B cell (primary cell): ENCODE measurements at places on chromosomes 13 and 19. TPM values are rescaled to one million over a fixed set of nuclear protein-coding genes. Genes with fewer than 3 reads are reported as not detected.

GRCh38 chr13:76853481-76853880 lies 32.7 kb downstream of the KCTD12 start:
- no peak for DNase-seq

SIGLECL1 gene
- not detected in 2 replicates for total RNA-seq

GRCh38 chr13:104198801-104199200 lies 1132.6 kb upstream of the SLC10A2 start:
- DNase-seq: no peak

DNA sequence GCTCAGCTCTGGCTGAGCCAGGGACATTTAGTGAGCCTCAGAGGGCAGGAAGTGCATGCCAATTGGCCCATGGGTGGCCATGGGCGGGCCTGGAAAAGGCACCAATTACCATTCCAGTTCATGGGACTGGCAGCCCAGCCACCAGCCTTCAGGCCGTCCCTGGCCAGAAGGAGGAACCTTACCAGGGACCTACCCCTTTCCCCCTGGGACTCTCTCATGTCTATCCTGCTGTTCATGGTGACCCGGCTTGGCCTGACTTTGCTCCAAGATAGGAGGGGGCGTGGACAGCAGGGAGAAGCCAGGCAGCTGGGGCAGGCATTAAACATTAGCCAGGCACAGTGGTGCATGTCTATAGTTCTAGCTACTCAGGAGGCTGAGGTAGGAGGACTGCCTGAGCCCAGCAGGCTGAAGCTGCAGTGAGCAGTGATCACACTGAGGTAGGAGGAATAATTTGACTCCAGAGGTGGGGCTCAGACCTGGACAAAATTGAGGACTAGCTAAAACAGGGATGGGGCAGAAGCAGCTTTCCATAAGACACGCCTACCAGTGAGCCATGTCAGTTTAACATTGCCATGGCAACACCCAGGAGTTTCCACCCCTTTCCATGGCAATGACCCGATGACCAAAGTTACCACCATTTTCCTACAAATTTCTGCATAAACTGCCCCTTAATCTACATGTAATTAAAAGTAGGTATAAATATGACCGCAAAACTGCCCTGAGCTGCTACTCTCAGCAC lies 14.3 kb upstream of the ZNF426 start:
- DNase-seq: no peak
